ENCODE measurements at places on chromosomes 2 and 18.
A peak's percentile ranks its signal among the peaks of the same experiment; 100 is the strongest.

GRCh38 chr2:4190548-4190947, 487.2 kb downstream of the DCDC2C start:
- DNase-seq = no peak

DNA sequence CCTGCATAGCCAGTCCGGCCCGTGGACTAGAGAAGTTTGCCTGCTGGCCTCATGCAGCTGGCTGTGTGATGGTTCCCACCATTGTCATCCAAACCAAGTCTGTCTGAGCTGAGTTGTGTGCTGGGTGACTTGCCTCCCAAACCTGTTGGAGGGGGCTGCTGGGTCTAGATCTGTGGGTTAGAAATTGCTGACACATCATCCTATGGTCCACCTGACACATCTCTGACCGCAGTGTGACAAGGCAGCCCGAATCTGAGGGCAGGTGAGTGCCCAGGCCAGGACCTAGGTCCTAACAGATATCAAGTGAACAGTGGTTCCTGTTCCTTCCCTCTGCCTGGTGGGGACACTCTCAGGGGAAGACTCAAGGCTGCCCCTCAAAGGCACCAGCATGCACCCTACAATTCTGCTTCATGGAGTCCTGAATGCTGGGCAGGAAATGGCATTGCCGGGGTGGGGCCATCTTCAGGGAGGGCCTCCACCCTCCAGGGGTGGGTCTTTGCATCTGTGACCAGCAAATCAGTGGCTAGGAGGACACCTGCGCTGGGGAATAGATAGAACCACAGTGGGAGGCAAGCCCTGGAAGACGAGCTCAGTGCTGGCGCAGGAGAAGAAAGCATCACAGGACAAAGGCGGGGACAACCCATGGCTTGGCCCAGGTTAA, 117.9 kb upstream of the ID2 start:
- DNase-seq = no peak

GRCh38 chr18:49170925-49171505, 220.2 kb upstream of the SMAD7 start:
- DNase-seq = no peak

DNA sequence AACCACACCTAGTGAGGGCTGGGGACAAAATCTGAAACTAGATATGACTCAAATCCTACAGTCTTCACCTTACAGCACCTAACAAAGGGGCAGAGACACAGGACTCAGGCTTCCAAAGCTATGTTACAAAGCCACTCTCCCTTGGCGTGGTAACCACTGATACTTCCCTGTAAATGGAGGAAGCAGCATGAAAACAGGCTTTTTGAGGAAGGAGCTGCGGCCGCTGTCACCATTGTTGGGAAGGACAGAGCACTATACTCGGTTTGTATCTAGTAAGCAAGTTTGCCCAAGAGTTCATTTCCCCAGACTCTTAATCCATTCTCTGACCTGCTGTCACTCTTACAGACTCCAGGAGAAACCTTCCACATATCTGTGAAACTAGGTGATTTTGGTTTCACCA, 60.3 kb downstream of the LONRF2 start:
- DNase-seq = no peak

DNA sequence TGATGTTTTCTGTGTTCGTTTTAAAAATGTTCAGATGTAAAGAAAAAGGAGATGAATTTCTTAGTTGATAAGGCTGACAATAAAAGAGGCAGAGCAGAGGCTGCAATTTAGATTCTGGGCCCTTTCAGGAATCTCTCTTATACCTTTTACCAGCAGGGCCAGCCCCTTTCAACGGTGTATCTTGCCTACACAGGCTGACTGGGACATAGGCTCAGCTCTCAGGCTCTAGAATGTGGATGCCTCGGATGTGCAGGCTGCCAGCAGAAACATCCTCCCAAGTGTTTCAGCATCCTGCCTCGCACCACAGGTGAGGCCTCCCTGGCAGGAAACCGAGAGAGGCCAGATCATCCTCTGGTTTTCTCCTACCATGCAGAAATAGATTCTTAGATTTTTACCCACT, 3.4 kb downstream of the C2orf80 start:
- no peak for DNase-seq

- DNase-seq = no peak
Observed at GRCh38 chr2:38535404-38535743, 67.4 kb downstream of the HNRNPLL start.

- no peak for DNase-seq
Observed at GRCh38 chr2:56088411-56088810, 95.4 kb upstream of the CCDC85A start.

DNA sequence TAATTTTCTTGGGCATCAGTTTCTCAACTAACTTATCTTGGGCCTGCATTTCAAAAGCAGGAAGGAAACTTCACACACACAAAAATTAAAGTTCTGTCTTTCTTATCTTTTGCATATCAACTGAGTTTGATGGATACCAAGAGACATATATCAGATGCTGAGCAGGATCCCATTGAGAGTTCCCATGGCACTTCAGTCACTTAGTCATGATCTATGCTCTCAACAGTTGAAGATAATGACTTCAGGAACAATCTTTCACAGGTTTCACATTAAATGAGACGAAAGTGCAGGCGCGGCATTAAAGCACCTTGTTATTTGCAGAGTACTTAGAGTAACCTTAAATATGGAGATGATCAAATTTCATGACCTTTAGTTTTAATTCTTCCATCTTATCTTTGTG, 2139.8 kb upstream of the CELF4 start:
- no peak for DNase-seq

DNA sequence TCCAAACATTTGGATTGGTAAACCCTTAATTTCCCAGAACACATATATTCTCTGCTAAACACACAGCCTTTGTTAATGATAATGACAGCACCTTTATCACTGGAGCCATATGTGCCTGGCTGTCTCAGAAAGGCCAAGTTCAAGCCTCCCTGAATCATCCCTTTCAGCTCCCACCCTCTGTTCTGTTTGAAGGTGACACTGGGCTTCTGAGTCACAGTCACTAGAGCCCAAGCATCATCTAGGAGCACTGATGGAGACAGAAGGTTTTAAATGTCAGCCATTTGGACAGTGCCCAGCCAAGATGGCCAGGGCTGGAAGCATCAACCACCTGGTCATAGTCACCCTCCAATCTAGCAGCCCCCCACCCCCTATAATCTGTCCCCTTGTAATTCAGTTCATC, 80.6 kb downstream of the NRP2 start:
- DNase-seq = no peak

DNA sequence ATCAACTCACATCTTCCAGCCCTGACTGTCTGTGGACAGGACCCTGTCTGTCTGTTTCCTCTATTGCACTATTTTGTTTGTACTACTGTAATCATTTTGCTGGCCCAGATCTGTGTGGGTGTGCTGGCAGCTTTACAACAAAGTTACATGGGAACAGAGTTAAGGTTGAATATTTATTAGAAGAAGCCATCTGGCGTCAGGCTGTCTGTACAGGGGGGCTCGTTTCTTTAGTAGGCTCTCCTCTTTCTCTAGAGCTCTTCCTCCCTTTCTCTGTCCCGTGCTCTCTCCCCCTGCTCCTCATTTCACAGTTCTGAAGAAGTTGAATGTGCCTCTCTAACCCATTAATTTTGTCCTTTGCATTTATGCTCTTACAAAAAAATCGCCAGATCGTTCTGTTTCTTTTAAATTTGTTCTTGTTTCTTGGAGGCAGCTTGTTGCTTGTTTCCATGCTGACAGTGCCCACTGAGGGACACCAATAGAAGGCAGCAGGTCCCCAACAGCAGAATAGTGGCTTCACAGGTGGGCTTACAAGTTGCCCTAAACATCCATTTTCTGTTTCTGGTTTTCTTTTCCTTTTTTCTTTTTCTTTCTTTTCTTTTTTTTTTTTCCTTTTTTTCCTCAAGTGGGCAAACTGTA, 315.2 kb upstream of the ZEB2 start:
- DNase-seq = no peak

- DNase-seq = no peak
Observed at GRCh38 chr2:96604104-96604503, 34.0 kb downstream of the KANSL3 start.

DNA sequence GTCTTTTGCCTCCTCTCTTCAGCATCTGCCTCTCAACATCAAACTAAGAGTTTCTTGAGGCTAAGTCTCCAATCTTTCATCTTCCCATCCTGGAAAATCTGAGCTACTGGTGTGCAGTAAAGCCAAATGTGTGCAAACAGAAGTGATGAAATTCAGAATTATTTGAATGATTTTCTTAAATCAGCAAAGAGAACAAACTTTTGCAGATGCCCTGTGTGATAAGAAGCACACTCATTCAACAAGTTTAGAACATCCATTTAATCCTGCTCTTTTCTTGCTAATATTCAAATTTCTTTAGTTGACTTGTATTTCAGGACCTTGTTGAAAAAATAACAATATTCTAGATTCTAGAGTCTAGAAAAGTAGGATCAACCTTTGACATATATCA, 1374.9 kb upstream of the CELF4 start:
- no peak for DNase-seq

GRCh38 chr2:149021761-149022160, 16.7 kb upstream of the LYPD6B start:
- DNase-seq = no peak

DNA sequence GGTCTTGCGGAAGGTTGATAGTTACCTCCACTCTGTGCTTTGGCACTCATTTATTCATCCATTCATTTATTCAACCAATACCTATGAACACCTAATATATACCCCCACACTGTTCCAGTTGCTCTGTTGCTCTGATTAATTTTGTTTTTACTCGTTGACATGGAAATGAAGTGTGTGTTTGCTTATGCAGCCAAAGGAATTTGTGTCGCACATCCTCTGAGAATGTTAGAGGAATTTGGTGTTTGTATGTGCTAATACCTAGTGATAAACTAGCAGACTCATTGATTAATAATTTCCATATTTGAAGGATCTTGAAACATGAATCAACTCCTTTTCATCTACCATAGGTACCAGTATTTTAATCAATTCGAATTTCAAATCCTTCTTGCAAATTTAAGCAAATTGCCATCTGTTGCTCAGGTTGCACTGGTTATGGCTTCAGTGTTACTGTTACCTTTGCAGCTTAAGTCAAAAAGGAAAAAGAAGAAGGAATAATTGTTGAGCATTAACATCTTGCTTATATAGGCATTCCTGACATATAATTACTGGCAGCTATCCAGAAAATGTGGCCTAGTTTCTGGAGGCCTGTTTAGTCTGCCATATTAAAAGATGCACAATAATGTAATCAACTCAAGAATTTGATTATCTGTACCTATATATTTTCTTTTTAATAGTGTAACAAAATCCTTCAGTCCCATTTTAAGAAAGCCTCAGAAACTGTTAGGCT, 25.7 kb upstream of the CRIM1 start:
- DNase-seq = no peak

GRCh38 chr2:23387845-23388244, 2.9 kb downstream of the KLHL29 start:
- no peak for DNase-seq

- DNase-seq = no peak
Observed at GRCh38 chr2:1798115-1798784, 53.9 kb upstream of the PXDN start.

DNA sequence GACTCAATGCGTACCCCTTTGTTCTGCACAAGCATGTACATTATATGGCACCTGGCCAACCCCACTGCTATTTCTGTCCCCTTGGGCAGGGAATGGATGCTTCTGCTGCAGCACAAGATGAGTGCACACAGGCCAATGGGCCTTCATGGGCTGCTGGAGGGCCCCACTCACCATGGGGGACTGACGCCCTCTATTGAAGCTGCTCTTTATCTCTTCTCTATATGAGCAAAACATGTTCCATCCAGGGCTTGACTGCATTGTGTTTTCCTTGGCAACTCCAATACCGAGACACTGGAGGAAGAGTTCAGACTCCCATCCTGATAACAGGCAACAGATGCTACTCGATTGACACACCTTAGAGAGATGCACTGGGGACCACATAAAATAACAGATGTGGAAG, 251.6 kb upstream of the NCKAP5 start:
- no peak for DNase-seq

- no peak for DNase-seq
Observed at GRCh38 chr2:209834767-209835166, 63.1 kb downstream of the UNC80 start.

DNA sequence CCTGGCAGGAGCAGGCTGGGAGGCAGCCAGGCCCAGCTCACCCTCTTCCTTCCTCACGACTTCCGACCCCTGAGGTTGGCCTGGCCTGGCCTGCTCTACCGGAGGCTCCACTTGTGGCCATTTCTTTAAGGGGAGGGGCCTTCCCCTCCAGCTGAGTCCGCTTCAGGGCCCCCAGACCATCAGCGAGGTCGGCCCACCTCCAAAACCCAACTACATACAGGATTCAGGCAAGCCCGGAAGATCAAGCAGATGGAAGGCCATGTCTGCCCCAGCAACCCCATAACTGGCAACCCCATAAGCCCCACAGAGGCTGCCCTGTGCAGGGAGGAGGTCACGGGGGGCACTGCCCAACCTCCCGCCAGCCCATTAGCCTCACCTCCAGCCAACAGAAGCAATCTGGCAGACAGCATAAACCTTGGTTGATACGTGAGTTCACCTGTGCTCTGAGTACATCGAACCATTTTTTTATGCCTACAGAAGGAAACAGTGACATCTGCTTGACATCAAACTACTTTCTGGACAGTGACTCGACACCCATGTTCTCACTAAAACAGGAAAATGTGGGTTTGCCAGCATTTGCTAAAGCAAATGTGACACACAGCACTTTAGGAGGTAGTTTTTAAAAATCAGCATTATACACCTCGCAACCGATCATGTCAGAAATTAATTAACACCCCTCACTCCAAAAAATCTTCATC, 98.9 kb downstream of the EIPR1 start:
- no peak for DNase-seq

- DNase-seq = no peak
Observed at GRCh38 chr18:63234841-63235240, 84.7 kb downstream of the BCL2 start.

DNA sequence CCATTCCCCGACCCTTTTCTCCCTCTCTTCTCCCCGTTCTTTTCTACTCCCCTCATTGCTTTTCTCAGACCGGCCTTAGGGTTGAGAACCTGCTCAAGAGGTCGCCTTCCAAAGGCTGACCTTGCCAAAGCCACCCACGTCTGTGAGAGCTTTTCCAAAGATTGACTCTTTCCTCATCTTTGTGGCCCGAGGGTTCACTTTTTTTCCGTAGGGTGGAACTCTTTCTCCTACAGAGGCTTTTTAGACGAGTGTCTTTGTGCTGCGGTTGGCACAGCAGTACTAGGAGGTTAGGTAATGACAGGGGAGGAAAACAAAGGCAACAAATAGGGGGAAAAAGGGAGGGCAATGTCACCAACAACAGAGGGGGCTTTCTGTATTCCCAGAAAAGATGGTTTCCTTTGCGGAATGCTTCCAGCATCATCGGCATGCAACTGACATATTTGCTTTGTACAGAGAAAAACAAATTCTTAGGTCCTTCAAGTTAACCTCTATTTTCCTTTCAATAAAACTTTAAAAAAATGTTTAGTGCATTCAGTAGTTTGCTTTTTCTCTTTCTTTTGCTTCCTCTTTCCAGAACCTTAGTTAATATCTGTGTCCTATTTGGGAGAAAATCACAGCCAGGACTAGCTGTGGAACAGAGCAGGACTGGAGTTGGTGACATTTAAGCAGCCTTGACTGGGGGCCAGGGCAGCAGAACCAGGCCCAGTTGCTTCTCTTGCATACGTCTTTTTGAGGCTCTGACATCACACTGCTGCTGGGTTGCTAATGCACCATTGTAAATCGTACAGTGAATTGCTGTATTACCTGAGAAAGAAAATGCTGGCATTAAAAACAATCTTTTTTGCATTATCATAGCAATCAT, 188.1 kb upstream of the FANCL start:
- no peak for DNase-seq

- DNase-seq = peak; percentile 67
Observed at GRCh38 chr2:64865073-64865830, 123.9 kb upstream of the SLC1A4 start.

Data from stimulated activated CD4-positive, alpha-beta T cell treated with anti-CD3 and anti-CD28 coated beads, Interleukin-15, amount 100 ng/mL, for 24 hours (primary cell).